Posterior cingulate gyrus (tissue), 11 donors: ENCODE measurements at places on chromosomes 3 and 15.

- no peak for DNase-seq
These were observed 11.5 kb upstream of the IGDCC4 start for GRCh38 chr15:65434201-65434600.

GRCh38 chr3:85881833-85882393 lies 923.1 kb downstream of the CADM2 start:
- no peak for DNase-seq

DNA sequence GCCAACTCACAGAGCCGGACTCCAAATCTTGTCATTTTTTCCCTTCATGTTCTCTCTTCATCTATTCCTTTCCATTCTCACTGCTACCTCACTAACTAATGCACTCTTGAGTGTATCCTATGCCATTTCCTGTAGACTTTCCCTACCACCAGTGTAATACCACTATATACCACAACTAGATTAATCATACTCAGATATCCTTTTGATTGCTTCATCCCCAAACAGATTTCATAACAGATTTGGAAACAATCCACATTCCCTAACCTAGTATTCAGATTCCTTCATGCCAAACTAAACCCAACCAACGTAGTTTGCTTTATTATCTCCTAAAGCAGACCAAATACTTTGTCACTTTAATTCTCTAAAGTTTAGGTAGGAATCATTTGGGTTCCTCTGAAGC lies 2.6 kb upstream of the PLOD2 start:
- no peak for DNase-seq

DNA sequence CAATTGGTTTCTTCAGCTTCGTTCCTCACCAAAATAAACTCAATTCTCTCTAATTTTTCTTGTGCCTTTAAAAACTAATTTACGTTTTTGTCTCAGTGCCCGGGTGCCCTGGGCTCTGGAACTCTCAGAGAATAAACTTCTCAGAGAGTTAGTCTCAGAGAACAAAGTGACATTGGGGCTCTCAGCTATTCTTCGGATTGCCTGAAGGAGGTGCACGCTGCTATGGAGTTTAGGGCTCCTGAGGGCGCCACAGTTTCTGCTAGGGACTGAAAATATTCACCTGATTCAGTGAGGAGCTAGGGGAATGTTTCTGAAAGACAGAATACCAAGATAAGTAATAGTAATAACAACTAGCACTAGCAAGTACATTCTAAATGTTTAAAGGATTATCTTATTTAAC lies 22.7 kb downstream of the ZIC4 start:
- DNase-seq: no peak

DNA sequence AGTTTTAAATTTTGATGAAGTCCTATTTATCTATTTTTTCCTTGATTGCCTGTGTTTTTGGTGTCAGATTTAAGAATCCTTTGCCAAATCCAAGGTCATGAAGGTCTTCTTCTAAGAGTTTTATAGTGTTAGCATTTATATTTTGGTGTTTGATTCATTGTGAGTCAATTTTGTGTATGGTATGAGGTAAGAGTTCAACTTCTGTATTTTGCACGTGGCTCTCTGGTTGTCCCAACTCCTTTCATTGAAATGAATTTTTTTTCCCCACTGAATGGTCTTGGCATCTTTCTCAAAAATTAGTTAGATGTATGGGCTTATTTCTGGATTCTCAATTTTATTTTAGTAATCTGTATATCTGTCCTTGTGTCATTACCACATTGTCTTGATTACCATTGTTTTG lies 57.1 kb upstream of the STRIT1 start:
- no peak for DNase-seq

GRCh38 chr3:46960081-46960701 lies 16.4 kb downstream of the CCDC12 start:
- peak; percentile 53 for DNase-seq

- DNase-seq: no peak
These were observed 11.4 kb downstream of the FAM174B start for GRCh38 chr15:92643849-92644815.

DNA sequence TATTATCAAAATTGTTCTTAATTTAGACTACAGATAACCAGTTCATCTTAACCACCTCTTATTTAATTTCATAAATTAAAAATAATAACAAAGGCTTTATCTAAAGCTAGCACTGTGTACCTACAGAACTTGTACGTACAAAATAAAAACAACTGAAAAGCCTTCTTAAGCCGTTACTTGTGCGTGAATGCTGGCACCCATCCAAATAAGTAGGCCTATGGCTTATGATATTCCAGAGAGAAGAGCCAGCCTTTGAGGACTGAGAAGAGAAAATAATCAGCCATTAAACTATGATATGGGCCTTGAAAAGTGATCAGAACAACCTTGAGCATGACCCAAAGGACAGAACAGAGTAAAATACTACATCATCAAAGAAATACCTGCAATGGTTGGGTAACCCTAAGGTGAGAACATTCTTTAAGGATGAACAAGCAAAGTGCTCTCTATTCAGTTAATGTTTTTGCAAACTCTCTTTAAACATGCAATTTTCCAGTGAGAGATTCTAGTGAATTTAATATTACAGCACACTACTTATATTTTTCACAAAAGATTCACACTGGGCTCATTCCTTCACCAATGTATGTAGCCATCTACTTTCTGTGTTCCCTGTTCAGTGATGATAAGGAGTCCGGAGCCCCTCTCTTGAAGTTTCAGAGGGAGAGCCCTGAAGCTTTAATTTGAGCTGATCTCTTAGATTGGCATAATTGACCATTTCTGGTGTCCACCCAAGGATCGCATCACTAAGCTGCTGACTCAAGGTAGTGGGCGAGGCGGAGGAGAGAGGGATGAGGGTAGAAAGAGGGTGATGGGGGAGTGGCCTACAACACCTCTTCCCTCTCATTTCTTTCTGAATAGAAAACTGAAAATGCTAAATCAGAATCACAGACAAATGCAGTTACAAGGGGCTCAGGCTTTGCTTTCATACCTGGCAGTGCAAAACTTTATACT lies 7.7 kb upstream of the ACTC1 start:
- no peak for DNase-seq
